ENCODE measurements at places on chromosomes 7 and 10.
A peak's percentile ranks its signal among the peaks of the same experiment; 100 is the strongest.

GRCh38 chr10:24465891-24466818 is 257.2 kb downstream of the KIAA1217 start:
- no peak for DNase-seq

DNA sequence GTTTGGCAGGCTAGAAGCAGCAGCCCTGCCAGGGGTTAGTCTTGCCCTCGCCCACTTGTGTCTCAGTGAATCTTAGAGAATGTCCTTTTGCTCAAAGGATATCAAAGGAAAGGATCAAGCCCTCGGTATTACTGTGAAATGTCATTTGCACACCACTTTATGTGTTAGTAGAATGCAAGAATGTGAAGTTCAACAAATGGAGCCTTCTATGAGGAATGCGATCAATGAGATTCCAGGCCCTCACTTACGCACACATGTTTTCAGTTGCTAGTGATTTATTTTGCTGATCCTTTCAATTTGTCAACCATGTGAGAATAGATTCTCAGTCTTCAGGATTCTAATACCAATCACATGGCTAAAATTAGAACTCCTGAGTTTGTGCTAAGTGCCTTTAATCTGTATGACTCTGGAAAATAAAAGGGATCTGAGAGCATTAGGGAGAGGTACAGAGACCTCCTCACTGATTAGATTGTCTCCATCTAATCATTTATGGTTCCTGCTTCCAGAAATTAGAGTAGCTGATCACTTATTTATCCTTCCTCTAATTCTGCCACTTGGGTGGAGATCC is 123.0 kb upstream of the SP4 start:
- no peak for DNase-seq

- DNase-seq = no peak
Measured at GRCh38 chr10:29559996-29560395, 74.8 kb downstream of the SVIL start.

GRCh38 chr10:78066012-78066411 is 32.3 kb downstream of the RPS24 start:
- DNase-seq = no peak

GRCh38 chr10:4352414-4352961 is 473.5 kb upstream of the AKR1E2 start:
- DNase-seq = no peak

DNA sequence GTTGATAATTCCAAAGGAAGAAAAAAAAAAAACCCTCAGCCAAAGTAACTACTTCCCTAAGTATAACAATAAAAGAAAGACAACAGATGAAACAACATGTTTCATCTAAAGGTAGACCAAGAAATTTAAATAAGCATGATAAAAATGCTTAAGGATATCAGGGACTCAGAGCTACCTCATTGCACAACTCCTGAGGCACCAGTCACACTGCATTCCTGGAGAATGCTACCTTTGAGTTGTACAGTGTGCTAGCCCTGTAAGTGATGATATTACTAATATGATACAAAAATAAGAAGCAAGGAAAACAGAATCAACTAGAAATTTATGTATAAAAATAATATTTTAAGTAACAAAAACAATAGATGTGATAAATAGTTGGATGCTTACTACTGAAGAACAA is 29.5 kb upstream of the C7orf33 start:
- no peak for DNase-seq

DNA sequence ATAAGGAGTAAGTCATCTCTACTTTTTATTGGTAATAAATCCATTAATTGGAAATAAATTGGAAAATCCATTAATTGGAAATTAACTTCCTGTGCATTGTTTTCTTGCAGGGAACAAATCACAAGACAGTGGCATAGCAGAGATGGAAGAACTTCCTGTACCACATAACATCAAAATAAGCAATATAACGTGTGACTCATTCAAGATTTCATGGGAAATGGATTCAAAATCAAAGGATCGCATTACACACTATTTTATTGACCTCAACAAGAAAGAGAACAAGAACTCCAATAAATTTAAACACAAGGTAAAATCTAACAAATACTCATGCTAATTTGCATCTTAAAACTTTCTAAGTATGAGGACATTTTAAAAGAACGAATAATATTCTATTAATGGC is 57.8 kb downstream of the PHYHIPL start:
- DNase-seq = no peak

DNA sequence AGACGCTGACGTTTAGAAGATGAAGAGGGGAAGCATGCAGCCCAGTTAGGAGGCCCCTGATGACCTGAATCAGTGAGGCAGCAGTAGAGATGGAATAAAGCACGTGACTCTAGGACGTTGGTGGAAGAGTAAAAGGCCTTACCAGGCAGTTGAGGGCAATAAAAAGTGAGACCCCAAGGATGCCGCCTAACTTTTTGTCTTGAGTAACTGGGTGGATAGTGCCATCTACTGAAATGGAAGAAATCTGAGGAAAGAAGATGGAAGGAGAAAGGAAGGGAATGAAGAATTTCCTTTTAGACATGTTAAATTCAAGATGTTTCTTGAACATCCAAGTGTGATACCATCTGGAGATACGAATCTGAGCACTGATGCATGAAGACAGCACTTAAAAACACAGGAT is 220.0 kb upstream of the LRRN3 start:
- DNase-seq = no peak

- peak; percentile 90 for DNase-seq
Measured at GRCh38 chr7:26201247-26202018, at the start of gene CBX3. TSS of gene CBX3 (plus strand) at chr7:26201745. CDS start at chr7:26202999, 1,254 bp downstream.

GRCh38 chr7:117010375-117011133 is 57.3 kb downstream of the ST7 start:
- no peak for DNase-seq

DNA sequence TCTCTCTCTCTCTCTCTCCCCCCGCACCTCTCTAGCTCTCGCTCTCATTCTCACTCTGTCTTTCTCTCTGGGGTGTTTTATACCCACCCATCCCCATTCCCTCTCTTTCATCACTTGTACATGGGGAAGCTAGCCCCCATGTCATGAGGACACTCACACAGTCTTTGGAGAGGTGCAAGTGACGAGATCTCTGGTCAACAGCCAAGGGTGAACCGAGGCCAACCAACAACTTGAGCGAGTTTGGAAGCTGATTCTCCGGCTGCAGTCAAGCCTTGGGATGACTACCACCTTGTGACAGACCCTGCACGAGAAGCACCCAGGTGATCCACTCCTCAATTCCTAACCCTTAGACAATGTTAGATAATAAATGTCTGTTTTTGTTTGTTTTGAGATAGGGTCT is 10.1 kb upstream of the KBTBD2 start:
- DNase-seq = no peak

DNA sequence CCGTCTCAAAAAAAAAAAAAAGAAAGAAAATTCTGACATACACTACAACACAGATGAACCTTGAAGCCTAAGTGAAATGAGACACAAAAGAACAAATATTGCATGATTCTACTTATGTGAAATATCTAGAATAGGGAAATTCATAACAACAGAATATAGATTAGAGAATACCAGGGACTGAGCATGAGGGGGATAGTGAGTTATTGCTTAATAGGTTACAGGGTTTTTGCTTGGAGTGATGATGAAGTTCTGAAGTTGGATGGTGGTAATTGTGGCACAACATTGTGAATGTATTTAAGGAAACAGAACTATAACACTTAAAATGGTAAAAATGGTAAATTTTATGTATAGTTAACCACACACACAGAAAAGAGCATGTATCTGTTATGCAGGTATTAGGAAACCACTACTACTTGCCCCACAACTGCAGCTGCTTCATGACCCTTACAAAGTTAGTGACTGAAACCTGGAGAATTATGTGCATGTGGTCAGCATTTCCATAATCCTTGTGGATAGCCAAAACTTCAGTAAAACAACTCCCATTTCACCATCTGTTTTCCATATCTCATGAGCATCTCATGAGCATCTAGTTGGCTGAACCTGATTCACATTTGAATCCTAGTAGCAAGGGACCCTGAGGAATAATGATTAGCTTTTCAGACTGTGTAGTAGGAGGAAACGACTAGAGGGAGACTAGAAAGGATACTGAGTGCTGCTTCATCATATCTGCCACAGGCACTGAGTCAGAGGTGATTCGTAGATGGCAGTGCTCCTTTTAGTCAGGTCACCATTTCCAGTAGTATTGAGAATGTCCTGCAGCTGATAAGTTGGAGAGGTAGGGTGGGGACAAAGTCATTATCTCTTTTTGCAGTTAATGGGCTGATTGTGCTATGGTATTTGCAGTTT is 26.3 kb downstream of the SAMD8 start:
- DNase-seq = no peak

DNA sequence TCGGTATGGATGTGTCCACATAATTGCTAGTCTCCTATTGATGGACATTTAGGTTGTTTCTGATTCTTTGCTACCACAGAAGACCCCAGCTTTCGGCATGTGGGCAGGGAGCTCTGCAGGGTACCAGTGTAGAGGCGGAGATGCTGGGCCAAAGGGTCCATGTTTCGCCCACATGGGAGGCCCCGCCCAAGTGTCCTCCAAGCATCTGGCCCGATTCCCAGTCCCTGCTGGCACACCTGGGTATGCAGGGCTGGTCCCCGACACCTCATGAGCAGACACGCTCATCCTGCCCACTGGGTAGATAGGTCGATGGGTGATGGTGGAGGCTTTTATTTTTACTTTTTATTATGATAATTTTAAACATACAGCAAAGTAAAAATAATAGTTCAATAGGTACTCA is 19.4 kb upstream of the TBRG4 start:
- no peak for DNase-seq

DNA sequence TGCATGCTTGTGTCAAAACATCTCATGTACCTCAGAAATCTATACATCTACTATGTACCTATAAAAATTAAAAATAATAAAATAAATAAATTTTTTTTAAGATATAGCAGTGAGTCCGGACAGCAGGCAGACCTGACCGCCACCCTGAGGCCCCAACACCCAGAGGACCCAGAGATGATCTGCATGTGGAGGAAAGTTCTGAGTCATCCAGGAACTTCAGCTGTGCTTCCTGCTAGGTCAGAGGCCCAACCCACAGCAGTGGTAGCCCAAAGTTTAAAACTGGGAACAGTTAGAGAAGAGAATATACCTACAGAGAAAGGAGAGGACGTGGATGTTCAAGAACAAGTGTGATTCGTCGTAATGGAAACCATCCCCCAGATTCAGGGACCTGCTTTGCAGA is 683.7 kb upstream of the NRP1 start:
- DNase-seq = no peak

DNA sequence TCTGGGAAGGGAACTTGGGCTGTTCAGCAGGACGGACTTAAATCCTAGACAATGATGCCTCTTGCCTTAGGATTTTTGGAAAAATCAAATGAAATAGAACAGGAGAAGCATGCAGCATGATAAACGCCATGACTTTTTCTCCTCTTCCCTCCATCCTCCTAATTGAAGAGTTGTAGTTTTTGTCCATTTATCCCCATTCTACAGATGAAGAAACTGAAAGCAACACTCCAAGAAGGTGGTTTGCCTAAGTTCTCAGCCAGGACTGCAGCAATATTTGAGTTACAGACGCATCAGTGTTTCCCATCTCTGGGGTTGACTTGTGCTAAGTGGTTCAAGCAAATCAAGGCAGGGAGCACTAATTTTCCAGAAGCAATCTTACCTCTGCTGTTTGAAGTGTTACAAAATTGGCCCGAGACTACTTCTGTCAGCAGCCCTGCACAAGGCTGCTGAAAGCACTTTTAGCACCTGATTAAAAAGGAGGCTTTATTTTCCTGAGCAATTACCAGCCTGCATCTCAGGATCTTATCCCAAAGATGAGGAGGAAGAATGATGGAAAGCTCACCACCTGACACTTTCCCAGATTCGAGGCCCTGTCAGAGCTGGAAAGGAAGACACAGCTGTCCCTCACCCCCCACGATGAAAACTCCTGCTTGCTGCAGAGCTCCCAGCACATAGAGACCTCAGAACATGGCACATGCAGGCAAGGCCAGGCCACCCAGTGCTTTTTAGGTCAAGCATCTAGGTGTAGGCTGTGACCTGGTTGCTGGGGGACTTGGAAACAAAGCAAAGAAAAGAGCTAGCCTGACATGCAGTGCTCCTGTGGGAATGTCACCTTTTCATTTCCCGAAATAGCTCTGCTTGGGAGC is 19.7 kb upstream of the C10orf71 start:
- DNase-seq = no peak

- no peak for DNase-seq
Measured at GRCh38 chr7:158911145-158911544, 54.8 kb downstream of the DYNC2I1 start.

- no peak for DNase-seq
Measured at GRCh38 chr7:135775230-135775629, 26.6 kb upstream of the FAM180A start.

Measured in memory B cell (primary cell).